ENCODE measurements at places on chromosomes 6 and 20. TPM values are rescaled to one million over a fixed set of nuclear protein-coding genes. Genes with fewer than 3 reads are reported as not detected.

GSTA1 gene
- total RNA-seq = not detected

TCF21 gene
- total RNA-seq = 0.41 TPM

CAGE1 gene
- not detected for total RNA-seq

OXT gene
- total RNA-seq = not detected

TAAR5 gene
- total RNA-seq = not detected

LY6G5B gene
- total RNA-seq = not detected

RAMACL gene
- total RNA-seq = 0.18 TPM

CRISP2 gene
- not detected for total RNA-seq

OLIG3 gene
- not detected for total RNA-seq

DNA sequence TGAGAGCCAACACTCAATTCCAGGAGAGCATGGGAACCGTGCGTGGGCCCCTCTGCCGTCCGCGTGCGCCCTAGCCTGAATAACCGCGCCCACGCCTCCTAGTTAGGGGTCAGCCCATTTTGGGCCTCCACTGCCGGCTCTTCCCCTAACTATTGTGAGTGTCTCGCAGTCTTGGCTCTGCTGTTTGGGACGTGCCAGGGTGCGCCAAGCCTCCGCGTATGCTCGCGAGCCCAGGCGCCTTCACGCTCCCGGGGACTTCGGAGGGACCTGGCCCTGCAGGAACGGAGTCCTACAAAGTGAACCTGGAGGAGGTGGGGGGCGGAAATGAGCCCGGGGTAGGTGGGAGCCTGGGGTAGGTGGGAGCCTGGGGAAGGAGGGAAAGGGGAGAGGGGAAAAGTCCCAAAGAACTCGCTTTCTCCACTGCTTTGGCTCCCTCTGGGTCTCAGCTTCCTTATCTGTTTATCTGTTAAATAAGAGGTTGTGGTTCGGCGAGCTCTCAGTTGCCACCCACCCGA lies 873 bp upstream of the GCM2 start:
- no peak for DNase-seq

DNA sequence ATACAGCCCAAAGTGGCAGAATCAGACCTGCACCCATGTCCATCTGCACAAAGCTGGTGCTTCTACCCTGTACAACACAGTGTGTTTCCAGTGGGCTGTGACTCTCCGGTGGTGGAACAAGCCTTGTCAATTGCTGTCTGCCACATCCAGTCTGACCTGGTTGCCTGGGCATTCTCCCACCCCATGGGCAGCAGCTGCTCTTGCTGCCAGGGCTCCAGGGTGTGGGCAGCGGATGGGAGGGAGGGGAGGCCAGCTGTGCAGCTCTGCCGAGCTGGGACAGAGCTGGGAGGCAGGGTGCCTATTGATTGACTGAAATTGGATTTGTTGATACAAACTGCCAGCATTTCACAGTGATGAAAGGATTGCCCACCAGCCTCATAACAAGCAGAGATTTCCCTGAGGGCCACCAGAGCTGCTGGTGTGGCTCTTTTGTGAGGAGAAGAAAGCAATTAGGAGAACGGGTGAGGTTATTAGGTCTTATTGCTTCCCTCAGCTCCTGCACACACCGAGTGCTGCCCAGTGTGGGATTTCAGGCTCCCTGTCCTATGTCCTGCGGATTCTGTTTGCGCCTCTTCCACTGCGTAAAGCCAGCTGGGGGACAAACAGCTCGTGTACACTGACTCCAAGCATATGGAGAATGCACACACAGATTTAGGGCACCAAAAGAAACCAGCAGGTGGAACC lies 150.8 kb downstream of the NRN1 start:
- DNase-seq = no peak

GRCh38 chr6:144467921-144468320 lies 182.8 kb downstream of the UTRN start:
- no peak for DNase-seq

DNA sequence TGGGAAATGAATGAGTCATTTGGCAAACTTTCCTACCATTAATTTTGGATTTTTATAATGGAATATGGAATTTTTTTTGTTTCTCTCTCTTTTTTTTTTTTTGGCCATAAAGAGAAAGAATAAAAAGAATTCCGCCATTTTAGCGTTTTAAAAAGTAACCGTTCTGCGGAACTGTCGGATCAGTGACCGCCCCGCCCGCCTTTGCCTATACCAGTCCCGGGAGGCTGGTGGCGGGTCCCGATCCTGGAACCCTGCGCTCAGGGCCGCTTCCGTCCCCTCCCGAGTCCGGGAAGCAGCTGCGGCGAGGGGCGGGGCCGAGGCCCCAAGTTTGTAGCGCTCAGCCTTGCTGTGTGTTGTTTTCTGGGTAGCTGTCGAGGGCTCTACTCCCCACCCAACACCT lies 609 bp downstream of the L3MBTL1 start:
- DNase-seq = no peak

GRCh38 chr20:17501701-17502100 lies 29.5 kb downstream of the BFSP1 start:
- no peak for DNase-seq

DNA sequence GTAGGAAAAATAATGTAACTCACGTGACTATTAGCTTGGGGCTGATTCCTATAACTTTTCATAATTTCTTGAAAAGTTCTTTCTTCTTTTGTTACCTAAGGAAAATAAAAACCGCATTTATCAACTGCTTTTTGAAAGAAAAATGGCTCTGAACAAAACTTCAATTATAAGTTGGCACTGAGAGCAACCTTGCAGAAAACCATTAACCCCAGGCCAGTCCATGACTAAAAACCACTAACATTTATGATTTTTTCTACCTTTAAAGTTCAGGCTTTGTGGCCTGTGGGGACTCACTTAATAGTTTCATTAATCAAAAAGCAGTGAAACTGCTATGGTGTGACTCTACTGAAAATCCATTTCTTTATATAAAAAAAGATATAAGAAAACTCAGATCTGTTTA lies 69.1 kb upstream of the SAMHD1 start:
- DNase-seq = no peak

GRCh38 chr6:35782424-35782823 lies 1.6 kb downstream of the CLPSL1 start:
- DNase-seq = no peak

- DNase-seq = no peak
These were observed 77.0 kb downstream of the CAP2 start for GRCh38 chr6:17470202-17470937.

GRCh38 chr6:117956386-117956785 lies 49.3 kb downstream of the SLC35F1 start:
- DNase-seq = no peak

GRCh38 chr20:64040231-64041039 lies 4.5 kb downstream of the C20orf204 start:
- DNase-seq = no peak

- no peak for DNase-seq
These were observed 30.5 kb upstream of the GLP1R start for GRCh38 chr6:39018103-39018502.

DNA sequence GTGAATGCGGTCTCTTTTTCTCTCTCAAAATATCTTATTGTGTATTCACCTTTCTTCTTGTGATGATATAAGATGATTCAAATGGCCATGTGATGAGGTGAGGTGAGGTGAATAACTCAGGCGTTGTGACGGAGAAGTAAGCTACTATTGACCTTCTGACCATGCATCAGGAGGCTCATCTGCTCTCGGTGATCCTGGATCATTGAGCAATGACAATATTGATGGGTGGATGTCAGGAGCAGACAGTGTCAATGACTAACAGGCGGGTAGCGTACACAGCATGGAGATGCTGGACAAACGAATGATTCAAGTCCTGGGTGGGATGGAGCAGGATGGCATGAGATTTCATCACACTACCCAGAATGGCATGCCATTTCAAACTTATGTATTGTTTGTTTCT lies 119.6 kb downstream of the PXDC1 start:
- no peak for DNase-seq

GRCh38 chr6:23365732-23366131 lies 760.3 kb upstream of the NRSN1 start:
- no peak for DNase-seq

GRCh38 chr6:34531580-34532201 lies 24.4 kb downstream of the SPDEF start:
- peak; percentile 63 for DNase-seq

DNA sequence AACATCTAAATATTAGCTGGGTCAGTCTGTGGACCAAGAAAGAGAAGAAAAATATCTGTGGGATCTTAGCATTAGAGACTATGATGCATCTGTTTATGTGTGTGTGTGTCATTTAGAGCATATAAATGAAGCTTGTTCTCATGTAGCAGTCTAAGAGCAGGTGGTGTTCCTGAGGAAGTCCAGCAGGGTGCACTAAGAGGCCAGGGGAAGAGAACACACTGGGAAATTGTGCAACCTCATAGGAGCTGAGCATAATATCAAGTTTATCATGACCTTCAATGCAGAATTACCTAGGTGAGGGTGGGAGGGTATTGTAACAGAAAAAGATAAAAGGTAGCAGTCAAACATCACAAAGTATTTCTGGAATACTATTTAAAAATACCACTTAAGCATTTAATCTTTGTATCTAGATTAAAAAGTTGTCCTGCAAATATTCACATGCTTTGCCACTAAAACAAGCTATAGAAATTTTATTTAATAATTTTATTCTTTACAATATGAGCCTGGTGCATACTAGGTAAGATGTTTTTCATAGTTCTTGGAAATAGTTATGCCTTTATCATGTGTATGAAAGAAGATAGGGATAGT lies 80.5 kb downstream of the SMPDL3A start:
- peak; percentile 7 for DNase-seq

- no peak for DNase-seq
These were observed 7.2 kb downstream of the ACSS1 start for GRCh38 chr20:25050501-25051350.

GRCh38 chr6:3566812-3567211 lies 110.0 kb upstream of the SLC22A23 start:
- DNase-seq = no peak

- no peak for DNase-seq
These were observed 17.7 kb downstream of the KCNG1 start for GRCh38 chr20:51005214-51005613.

GRCh38 chr6:121510568-121511177 lies 75.2 kb downstream of the GJA1 start:
- no peak for DNase-seq

DNA sequence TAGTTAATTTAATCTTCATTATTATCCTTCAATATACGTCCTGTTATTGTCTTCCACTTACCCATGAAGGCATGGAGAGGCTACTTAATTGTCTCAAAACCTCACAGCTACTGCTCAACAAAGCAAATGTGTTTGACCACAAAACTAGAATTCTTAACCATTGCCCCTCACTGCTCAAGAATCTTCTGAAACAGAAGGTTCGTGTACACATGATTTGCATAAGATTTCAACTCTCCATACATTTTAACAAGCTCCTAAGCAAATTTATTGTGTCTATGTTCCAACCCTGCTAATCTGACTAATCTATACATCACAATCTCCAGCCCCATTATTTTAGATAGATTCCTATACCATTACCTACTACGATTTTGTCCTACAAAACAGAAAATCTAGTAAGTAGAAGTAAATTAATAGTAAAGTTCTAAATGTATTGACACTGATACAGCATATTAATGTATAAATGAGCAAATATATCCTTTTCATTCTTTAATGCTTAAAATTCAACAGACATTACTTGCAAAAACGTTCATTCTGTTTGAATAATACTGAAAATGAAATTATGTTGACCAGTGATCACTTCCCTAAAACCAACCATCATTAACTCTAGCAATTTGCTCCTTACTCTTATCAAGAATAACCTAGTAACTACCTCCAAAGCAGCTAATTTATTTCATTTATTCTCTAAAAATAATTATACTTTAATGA lies 89.7 kb upstream of the RNF217 start:
- DNase-seq = no peak

DNA sequence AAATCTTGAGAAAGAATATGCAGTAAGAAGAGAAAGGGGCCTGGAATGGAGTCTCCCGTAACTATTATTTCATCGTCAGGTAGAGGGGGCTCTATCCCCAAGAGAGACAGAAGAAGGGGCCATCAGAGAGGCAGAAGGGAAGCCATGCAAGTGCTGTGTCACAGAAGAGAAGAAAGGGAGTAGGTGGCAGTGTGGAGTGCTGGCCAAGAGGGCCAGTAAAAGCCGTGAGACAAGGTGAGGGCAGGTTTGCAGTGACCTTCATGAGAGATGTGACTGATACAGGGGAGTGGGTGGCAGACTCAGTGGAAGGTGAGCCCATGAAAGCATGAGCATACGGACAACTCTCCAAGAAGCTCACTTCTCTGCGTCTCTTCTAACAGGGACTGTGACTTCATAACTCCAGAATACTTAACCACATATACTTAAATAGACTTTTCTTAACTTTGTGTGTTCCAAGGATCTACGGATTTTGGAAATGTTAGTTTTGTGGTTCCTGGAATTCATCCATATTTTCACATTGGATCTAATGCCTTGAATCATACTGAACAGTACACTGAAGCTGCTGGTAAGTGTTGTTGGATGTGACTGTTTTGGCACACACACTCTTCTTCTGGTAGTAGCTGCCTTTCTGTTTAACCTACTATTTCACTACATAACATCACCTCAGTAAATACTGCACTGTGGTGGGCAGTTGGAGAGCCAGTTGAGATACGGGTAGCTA lies 15.6 kb downstream of the PM20D2 start:
- DNase-seq = no peak

- no peak for DNase-seq
These were observed 4.5 kb upstream of the GUCA1A start for GRCh38 chr6:42168650-42169049.

- no peak for DNase-seq
These were observed 78.7 kb upstream of the AFDN start for GRCh38 chr6:167748046-167748445.

DNA sequence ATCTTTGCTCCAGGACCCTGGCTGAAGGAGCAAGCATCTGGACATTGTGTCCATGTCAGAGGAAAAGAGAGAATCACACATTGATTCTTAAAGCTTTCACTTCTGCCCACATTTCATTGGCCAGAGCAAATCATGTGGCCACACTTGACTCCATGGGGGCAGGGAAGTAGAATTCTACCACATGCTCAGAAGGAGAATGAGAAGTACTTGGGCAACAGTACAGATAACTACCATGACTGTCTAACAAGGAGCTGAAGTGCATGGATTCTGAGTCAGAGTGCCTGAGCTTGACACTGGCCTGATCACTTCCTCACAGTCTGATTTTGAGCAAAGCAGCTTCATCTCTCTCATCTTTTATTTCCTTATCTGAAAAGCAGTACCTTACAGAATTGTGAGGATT lies 38.6 kb downstream of the GHRH start:
- peak; percentile 41 for DNase-seq

- no peak for DNase-seq
These were observed 14.8 kb downstream of the FAXC start for GRCh38 chr6:99334526-99335127.

- DNase-seq = no peak
These were observed 161.0 kb downstream of the INSM1 start for GRCh38 chr20:20528861-20529260.
